Astrocyte of the spinal cord (primary cell): ENCODE measurements at places on chromosomes 2 and 18.

DNA sequence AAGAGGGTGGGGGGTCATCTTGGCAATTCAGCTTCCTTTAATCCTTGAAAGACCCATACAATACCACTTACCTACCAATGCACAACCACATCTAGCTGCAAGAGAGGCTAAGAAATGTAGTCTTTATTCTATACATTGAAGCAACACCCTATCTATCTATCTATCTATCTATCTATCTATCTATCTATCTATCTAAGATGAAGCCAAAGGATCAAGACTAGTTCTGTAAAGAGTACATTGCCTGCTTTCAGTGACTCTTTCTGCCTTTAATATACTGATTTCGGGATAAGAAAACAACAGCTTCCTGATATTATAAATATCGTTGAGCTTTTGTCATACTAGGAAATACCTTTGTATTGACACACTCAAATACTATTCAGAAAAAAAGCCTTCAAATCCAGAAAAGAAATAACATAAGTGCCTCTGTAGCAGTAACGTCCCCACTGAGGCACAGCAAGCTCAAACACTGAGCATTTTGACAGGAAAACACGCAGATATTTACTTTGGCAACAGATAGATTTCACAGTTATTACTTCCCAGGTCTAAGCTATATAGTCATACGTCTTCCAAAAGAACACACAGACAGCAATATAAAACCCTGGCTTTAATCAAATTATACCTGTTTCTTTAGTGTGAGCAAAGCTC, 139.4 kb upstream of the SERTAD2 start:
- peak; percentile 36 for DNase-seq

GRCh38 chr2:235026649-235027557, 75.1 kb downstream of the SH3BP4 start:
- peak; percentile 47 for DNase-seq

GRCh38 chr2:121334581-121335293, 49.7 kb upstream of the TFCP2L1 start:
- no peak for DNase-seq

DNA sequence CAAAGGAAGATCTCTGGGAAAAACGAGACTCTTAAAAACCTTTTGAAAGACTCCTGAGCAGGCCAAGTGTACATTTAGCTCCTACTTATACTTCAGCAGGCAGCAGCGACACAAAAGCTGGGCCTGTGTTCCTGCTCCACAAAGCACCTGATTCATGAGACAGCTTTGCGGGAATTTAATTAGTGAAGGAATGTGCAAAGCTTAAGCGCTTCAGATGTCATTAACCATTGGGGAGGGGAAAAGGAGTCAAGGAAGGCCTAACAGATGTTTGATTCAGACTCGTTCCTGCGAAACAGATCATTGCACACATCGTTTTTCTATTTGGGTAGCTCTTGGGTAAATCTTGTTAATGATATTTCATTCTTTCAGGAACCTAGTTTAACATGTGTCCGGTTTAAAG, 125.9 kb downstream of the MAIP1 start:
- DNase-seq = no peak

DNA sequence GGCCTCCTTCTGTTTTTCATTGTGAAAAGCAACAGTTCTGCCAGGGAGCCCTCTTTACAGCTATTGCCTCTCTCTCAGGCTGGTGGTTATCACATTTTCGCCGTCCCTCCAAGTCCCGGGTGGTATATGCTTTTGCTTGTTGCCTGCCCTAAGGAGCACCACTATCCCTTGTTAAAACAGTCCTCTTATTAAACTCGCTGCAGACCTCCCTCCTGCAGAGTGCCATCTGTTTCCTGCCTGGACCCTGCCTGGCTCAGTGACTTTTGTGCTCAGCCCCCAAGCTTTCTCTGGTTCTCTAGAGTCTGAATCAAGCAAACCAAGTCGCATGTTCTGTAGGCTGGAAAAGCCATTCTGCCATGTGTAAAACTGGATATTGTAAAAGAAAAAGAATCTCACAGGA, 72.1 kb upstream of the FHL2 start:
- DNase-seq = no peak

DNA sequence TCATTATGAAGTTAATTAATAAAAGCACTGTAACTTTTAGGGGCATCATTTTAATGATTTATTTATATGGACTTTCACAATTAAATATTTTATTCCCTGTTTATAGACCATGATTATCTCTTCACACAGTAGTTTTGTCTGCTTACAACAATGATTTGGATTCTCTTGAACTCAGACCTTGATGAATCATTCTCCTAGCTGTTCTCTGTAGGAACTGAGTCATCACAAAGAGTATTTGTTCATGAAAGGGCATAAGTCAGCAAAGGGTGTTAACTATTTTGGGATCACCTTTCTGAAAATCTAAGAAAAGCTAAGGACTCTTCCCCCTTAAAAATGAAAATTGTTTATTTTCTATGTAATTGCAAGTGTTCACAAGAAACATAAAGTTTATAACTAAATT, 461.1 kb upstream of the UBE2E3 start:
- peak; percentile 51 for DNase-seq

- DNase-seq = no peak
Observed at GRCh38 chr2:202377207-202377761, 1.2 kb downstream of the BMPR2 start.

DNA sequence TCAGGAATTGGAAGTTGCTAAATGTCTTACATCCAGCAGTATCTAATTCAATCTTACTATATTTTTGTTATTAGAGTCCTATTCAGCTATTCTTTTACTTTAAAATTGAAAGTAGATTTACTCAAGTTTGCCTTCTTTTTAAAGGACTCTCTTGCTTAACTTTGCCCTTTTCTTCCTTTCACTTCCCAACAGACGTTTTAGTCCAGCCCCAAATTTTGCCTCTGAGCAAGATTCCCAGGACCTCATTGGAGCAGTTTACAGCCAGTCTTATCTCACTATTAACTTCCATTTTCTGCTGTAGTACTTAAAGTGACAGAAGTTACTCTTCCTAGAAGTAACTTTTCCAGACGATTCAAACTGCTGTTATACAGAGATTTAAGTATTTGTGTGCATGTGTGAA, 1.7 kb upstream of the PRKD3 start:
- DNase-seq = peak; percentile 78

- DNase-seq = no peak
Observed at GRCh38 chr2:102130647-102130991, 11.9 kb upstream of the IL1R1 start.

DNA sequence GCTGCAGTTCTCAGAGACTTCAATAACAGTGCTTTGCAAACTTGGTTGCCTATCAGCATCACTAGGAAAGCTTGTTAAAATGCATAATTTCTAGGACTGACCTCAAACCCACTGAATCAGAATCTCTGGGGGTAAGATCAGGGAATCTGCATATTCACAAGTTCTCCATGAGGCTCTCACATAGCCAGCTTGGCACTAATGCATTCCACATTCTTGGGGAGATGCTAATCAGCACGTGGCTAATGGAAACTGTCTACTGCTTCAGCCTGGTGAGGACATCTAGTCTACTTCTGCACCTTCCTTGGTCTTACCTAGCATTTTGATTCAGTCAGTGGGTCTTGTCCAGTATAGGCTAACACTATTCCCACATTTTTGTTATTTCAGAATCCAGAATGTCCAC, 56.3 kb downstream of the RBKS start:
- peak; percentile 46 for DNase-seq

GRCh38 chr2:240393831-240394410, 41.5 kb upstream of the GPC1 start:
- peak; percentile 39 for DNase-seq

DNA sequence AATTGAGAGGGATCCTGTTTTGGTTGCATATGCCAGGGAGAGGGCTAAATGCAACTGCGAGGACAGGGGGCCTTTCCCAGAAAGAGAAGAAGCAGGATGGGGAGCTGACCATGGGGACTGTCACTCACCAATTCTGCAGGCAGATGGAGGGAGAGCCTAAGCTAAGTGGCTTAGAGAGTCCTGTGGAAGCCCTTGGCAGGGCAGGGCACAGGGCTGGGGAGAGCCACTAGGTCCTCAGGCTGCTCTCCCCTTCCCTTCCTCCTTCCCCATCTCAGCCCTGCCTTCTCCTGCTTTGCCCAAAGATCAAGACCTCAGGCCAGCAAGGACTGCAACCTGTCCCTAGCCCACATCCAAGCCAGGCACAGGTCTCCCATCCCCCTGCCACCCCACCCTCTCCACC, 24.4 kb upstream of the CATIP start:
- DNase-seq = no peak

DNA sequence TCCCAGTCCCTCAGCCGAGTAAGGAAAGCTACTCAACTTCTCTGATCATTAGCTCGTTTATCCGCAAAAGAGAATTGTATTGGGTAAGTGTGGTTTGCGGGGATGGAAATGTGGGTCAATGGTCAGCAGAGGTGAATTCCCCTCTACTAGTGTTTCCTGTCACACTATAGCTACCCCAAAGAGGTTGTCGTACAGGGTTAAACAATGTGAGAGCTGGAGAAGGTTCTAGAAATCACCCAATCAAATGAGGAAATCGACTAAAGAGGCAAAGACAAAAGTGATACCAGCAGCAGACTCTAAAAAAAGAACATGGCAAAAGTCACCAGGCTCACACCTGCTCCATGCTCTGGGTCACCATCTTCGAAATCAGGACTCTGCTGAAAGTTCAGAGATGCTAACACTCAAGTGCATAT, 144.7 kb upstream of the ITGA4 start:
- no peak for DNase-seq

- DNase-seq = no peak
Observed at GRCh38 chr2:181178130-181178529, 197.7 kb downstream of the UBE2E3 start.

- peak; percentile 53 for DNase-seq
Observed at GRCh38 chr2:191637182-191638078, 40.5 kb upstream of the NABP1 start.

DNA sequence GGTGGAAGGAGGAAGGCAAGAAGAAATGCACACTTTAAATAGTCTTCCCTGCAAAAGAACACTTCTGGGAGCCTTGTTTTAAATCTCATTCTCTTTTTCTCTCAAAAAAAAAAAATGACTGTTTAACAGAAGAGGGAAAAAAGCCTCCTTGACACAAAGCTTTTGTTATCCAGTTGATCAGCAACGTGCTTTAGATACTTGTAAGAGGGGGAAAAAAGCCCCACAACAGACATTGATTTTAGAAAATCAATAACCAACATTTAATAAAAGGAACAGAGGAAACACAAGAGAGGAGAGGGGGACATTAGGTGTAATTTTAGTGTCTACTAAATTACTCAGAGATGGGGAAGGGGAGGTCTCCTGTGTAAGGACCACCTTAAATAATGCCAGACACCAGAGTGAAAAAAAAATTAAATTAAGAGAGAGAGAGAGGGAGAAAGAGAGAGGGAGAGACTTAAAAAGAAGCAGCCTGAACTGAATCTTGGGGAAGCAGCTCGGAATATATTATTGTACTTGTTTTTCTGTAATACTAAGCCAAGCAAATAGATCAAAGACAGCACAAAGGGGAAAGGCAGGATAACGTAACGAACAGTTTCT, 4.7 kb downstream of the ZEB2 start:
- DNase-seq = peak; percentile 72

DNA sequence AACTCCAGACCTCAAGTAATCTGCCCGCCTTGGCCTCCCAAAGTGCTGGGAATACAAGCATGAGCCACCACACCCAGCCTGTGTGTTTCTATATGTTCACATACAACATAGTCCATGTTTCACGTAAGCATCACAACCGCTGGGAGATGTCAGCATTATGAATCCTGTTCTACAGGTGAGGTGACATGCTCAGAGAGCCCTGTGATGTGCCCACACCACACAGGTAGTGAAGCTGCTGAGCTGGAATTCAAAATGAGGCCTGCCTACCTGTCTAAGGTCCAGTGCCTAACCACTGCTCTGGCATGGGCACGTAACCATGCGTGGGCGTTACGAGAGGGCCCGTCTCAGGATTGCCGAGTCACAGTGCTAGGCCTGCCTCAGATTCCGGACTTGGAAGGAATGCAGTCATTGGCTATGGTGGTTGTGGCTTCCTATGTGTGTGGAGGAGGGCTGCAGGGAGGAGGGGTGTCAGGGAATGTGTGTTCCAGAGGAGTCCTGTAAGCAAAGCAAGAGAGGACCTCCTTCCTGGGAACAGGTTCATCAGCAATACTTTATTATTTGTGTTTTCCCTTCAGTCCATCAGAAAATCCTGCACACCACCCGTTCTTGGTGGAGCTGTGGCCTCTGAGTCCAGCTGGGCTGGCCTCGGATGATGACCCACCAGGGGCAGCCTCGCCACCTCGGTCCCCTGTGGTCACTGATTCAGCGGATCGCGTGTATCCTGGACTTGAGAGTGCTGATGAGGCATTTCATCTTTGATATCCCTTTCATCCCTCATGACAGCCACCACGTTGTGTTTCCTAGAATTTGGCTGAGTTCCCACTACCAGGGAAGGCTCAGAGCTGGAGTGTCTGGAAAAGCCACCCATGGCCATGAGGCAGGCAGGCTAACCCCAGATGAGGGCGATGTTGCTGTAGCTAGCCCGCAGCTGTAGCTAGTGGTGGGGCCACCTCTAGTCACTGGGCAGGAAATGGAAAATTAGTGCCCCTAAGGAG, 31.1 kb downstream of the HK2 start:
- peak; percentile 40 for DNase-seq

DNA sequence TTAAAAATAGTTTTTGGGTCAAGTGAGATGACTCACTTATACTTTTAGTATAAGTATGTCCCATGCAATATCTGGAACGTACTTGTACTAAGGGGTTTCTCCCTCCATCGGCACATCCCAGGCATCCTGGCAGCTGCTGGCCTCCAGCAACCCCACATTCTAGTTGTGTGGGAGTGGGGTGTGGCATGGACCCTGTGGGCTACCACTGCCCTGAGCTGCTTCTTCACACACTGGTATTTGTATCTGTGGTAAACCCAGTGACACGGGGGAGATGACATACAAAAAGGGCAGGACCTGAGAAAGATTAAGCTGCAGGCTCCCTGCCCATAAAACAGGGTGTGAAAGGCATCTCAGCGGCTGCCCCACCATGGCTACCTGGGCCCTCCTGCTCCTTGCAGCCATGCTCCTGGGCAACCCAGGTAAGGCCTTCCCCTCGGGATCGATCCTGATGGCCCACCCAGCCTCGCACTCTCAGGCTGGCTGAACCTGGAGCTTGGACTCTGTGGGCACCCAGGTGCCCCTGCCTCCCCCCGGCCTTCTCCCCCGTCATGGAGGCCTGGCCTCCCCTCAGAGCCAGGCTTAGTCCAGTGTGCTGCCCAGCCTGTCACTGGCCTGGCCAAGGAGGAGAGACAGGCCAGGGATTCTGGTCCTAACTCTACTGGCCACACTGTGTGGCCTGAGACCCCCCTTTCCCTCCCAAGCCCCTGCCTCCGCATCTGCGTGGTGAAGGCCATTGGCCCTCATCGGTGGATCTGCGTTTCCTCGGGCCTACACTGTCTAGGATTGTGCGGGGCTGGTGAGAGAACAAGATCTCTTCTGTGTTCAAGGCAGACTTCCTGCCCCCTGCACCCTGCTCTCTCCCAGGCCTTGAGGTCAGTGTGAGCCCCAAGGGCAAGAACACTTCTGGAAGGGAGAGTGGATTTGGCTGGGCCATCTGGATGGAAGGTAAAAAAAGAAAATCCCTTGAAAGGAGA, at the start of gene GNLY:
Gene GNLY, plus strand, starts transcription at position 307 of the 974 bp plus-strand sequence. Its CDS starts 61 bp downstream, at position 368.
- no peak for DNase-seq

GRCh38 chr18:45788861-45789260, 36.6 kb upstream of the SIGLEC15 start:
- no peak for DNase-seq

- DNase-seq = no peak
Observed at GRCh38 chr18:42742969-42743368, 372.5 kb downstream of the RIT2 start.
